Amniotic stem cell (primary cell): ENCODE measurements at places on chromosomes 16 and 17.

DNA sequence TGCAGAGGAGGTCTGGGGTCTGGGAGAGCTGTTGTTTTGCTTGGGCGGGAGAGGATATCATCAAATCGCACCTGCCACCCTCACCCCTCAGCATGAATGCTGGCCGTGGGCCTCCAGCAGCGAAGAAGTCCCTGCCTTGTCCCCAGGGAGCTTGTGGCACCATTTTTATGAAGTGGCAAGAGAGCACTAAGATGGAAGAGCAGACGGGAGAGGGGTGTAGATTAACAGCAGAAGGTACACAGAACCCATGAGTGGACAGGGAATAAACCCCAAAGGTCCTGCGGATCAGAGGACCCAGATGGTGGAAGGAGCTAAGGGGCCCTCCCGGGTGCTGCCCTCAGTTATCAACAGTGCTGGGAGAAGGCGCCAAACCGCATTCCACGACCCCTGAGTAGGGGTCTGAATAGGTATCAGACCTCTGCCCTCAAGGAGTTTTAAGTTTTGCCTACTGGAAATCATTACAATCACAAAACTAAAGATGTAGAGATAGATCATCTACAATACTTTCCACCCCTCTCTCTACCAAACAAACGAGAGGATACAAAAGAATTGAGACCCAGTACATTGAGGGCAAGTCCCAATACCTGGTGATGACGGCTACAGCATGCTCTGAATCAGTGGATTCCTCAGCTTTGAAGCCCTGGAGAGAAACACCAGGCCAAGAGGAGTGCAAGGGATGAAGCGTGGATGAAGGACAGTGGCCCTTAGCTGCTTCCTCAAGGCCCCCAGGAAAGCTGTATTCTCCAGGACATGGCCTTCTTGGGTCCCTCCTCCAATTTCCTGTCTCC is 60.2 kb downstream of the CCDC182 start:
- no peak for DNase-seq

- DNase-seq: no peak
These were observed 344.9 kb upstream of the TNRC6C start for GRCh38 chr17:77613627-77614026.

GRCh38 chr17:34589120-34589965 is 10.0 kb downstream of the TMEM132E start:
- DNase-seq: no peak

DNA sequence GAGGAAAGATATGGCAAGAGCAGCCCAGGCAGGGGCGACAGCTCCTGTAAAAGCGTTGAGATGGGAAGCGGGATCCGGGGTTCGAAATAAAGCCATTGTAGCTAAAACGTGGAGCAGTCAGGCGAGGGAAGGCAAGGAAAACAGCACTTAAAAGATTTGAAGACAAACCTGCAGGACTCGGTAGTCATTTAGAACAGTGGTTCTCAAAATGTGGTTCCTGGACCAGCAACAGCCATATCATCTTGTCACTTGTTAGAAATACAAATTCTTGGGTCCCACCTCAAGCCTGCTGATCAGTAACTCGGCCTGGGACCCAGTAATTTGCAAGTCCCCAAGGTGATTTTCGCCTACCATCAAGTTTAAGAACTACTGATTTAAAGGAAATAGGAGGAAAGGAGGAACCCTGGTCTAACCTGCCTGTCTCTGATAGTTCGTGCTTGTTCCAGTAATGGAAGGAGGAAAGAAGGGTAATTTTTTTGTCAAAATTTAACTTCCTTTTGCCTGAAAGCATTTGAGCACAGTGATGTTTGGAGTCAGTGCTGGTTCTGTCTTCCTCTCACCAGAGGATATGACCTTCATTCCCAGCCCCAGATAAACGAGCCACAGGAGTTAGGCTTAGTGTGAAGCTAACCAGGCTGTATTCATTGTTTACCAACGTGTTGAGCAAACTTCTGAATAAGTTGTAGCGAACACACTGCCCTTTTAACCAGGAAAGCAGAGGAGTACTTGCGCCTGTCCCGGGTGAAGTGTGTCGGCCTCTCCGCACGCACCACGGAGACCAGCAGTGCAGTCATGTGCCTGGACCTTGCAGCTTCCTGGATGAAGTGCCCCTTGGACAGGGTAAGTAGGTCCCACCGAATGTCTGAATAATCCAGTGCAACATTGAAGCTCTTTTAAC is 1.1 kb downstream of the ORC6 start:
- DNase-seq: no peak

- no peak for DNase-seq
These were observed 122.7 kb downstream of the FTO start for GRCh38 chr16:53826658-53827057.
